ENCODE measurements at places on chromosomes 7 and 10. TPM values are rescaled to one million over a fixed set of nuclear protein-coding genes. Genes with fewer than 3 reads are reported as not detected.

GRCh38 chr7:138388673-138389491, 71.2 kb upstream of the TRIM24 start:
- DNase-seq = peak; percentile 43

DNA sequence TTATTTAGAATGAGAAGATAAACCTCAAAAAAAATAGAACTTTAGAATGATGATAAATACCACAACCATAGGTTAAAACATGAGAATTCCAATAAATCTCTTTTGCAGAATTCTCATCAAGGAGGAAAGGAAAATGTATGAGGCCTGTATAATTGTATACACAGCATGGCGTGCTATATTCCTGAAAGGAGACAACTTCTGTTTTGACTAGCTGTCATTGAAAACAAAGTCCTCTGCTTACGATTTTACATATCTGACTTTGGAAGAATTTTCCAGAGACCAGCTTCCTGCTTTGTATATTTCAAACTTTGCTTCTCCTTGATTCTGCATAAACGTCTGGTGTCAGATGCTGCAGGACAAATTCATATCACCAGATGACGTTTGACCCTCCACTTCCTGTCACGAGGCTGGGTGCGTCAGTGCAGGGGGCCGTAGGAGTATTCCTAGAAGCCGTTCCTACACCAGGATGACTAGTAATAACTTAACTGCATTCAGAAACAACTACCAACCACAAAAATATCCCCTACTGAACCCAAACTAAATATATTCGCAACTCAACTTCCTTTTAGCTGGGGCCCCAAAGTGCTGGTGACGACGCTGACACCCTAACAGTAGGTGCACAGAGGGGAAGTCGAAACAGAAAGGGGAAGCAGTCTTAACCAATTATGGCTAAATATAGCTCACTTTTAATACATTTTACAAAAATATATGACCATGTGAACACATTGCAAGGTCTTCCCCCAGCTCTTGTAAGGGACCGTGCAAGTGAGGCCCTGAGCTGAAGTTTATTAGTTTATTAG, 178.6 kb upstream of the INHBA start:
- peak; percentile 47 for DNase-seq

- no peak for DNase-seq
Observed at GRCh38 chr7:45704683-45705016, 130.5 kb downstream of the ADCY1 start.

DNA sequence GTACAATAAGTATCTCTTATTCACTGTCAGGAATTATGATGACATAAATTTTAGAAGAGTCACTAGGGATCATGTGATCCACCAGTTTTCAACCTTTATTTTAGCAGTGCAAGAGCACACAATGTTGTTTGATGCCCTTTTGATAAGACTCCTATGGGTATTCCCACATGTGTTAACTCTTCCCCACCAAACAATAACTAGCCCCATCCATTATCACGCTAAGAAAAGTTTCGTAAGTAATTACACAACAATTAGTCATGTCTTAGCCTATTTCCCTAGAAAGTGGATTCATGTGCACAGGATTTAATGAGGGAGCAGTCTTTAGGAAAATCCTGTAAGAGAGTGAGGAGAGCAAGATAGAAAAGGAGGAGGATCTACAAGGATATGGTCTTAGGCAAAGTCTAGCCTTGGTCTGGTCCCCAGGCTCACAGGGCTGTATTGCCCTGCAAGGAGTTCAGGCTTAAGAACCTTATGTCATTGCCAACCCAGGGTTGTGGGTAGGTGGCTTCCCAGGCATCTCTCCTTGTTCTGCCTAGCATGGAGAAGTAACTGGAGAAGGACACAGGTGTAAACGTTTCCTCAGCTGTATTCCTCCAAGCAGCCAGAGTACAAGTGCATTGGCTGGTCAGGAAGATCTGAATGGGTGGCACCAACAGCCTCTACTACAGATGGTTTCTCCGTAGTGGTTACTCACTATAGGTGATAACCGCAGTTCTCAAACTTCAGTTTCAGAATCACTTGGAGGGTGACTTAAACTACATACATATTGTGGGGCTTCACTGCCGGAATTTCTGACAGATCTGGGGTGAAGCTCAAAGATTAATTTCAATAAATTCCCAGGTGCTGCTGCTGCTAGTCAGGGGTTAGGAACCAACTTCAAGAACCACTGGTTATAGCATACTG, 574.5 kb downstream of the SUGCT start:
- DNase-seq = no peak

GRCh38 chr10:91460681-91461080, 50.5 kb downstream of the HECTD2 start:
- no peak for DNase-seq

- no peak for DNase-seq
Observed at GRCh38 chr10:79140855-79141254, 72.1 kb downstream of the ZMIZ1 start.

The RAMP3 gene
- total RNA-seq = not detected
